ENCODE measurements at places on chromosomes 13 and 19.

- DNase-seq = peak; percentile 25
Measured at GRCh38 chr13:110130431-110130830, 176.5 kb downstream of the COL4A1 start.

GRCh38 chr13:111395511-111396393, 75.3 kb downstream of the TEX29 start:
- DNase-seq = no peak

DNA sequence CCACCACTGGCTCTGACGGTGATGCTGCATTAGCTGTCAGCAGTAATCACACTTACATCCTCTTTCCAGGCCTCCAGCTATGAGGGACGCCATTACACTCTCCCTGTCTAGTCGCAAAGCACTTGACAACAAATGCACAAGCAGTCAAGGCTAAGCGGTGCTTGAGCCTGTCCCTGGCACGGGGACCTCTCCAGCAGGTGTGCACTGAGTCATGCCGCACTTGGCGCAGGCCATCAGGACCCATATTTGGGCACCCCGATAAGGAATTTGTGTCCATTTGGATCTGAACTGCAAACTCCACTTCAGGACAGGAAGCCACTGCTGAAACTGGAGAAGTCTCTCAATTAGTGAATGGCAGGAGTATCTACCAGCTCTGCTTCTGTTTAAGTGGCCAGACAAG, 301.9 kb upstream of the OBI1 start:
- DNase-seq = no peak

GRCh38 chr13:101454767-101455166, 2.3 kb downstream of the ITGBL1 start:
- no peak for DNase-seq

- peak; percentile 93 for DNase-seq
Measured at GRCh38 chr19:16076154-16076957, at the start of gene TPM4. TSS of gene TPM4 (plus strand) at chr19:16076495. CDS start at chr19:16076566, 71 bp downstream.

GRCh38 chr13:39729156-39729555, 73.7 kb downstream of the COG6 start:
- DNase-seq = no peak

GRCh38 chr19:19758164-19758563, 25.3 kb upstream of the ZNF14 start:
- no peak for DNase-seq

DNA sequence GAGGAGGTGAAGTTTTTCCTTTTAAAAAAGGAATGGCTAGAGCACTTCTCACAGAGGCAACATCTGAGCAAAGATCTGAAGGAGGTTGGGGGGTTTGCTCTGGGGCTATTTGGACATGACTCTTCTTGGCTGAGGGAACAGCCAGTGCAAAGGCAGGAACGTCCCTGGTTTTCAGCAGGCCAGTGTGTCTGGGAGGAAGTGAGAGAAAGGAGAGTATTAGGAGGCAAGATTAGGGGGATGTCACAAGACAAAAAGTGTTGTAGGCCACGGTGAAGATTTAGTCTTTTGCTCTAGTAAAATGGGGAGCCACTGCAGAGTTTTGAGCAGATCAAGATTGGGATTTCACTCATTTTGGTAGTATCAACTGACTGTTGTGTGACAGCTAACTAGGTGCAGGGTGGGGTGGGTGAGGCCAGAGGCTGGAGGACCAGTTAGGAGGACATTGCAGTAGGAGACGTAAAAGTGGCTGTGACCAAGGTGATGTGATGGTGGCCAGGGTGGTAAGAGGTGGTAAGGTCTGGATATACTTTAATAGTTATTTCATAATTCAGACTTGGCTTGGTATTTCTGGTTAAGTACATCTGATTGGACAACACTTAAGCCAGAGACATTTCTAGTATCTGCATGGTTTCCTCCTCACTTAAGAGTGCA, 40.6 kb downstream of the WDFY2 start:
- no peak for DNase-seq

GRCh38 chr13:85461621-85462020, 337.6 kb downstream of the SLITRK6 start:
- DNase-seq = no peak

DNA sequence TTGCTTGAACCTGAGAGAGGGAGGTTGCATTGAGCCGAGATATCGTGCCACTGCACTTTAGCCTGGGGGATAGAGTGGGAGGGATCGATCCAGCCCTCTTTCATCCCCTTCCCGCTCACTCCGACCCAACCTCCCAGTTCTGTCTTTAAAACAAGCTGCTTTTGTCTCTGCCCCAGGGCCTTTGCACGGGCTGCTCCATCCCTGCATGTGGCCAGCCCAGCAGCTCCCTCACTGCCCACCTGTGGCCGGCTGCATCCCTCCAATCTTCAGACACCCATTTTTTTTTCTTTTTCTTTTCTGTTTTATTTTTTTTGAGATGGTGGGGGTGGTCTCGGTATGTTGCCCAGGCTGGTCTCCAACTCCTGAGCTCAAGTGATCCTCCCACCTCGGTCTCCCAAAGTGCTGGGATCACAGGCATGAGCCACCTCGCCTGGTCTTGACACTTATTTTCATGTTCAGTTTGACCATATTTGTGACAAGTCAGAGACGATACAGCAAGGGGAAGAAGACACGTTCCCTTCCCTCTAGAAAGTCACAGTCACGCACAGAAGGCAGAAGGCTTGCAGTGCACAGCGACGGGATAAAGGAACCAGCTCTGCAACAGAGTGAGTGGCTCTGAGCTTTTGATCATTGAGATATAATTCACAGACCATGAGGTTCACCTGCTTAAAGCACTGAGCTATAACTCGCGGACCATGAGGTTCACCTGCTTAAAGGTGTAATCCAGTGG, 31.8 kb downstream of the EFNA2 start:
- no peak for DNase-seq

GRCh38 chr13:59399513-59399912, 764.2 kb downstream of the DIAPH3 start:
- DNase-seq = no peak

DNA sequence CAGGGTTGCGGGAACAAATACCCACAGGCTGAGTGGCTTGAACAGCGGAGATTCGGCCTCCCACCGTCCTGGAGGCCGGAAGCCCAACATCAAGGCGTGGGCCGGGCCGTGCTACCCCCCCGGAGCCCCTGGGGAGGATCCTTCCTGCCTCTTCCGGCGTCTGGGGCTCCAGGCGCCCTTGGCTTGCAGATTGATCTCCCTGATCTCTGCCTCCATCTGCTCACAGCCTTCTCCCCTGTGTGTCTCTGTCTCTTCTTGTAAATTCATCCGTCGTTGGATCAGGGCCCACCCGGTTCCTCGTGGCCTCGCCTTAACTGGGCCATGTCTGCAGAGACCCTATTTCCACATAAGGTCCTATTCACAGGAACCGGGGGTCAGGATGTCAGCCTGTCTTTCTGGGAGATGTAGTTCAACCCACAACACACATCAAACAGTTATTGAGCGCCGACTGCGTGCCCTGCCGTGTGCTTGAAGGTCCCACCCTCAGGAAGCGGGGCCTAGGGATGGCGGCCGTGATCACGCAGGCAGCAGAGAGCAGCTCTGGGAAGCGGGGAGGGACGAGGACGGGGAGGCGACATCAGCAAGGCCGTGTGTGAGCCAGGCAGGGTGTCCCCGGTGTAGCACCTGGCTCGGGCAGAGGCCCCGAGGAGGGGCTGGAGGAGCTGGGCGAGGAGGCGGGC, 21.3 kb downstream of the HCN2 start:
- DNase-seq = no peak

DNA sequence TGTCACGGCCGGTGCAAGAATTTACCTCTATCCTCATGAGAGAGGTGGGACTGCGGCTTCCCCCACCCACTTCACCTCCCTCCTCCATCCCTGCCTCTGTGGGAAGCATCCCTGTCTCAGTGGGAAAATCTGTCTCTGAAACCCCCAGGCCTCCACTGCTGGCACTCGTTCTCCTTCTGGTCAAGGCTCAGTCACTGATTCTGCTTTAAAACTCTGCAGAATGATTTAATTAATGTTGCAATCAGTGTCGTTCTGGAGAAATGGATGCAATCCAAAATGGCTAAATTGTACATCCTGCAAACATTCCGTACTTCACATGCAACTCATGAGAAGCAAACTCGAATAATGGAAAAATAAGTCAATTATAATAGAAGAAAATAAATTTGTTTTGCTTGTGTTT, 5.6 kb downstream of the RASL11A start:
- no peak for DNase-seq

DNA sequence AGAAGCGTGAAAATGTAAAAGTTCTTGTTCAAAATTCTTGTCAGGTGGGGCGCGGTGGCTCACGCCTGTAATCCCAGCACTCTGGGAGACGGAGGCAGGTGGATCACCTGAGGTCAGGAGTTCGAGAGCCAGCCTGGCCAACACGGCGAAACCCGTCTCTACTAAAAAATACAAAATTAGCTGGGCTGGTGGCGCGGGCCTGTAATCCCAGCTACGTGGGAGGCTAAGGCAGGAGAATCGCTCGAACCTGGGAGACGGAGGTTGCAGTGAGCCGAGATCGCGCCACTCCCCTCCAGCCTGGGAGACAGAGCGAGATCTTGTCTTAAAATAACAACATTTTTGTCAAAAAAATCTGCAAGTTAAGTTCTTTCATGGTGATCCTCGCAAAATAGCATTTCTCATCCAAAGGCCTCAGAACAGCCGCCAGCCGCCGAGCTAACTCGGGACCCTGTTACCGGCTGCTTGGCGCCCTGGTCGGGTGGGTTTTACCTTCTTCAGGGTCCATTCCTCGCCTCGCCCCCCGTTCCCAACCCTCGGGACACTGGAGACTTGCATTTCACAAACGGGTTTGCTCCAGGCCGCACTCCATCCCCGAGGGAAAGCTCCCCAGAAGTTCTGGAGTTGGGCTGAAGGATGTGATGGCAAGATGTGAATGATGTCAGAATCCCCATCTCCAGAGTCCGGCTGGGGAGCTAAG, 1.6 kb downstream of the LATS2 start:
- no peak for DNase-seq

GRCh38 chr19:50632151-50632835, 7.4 kb downstream of the SYT3 start:
- DNase-seq = no peak

DNA sequence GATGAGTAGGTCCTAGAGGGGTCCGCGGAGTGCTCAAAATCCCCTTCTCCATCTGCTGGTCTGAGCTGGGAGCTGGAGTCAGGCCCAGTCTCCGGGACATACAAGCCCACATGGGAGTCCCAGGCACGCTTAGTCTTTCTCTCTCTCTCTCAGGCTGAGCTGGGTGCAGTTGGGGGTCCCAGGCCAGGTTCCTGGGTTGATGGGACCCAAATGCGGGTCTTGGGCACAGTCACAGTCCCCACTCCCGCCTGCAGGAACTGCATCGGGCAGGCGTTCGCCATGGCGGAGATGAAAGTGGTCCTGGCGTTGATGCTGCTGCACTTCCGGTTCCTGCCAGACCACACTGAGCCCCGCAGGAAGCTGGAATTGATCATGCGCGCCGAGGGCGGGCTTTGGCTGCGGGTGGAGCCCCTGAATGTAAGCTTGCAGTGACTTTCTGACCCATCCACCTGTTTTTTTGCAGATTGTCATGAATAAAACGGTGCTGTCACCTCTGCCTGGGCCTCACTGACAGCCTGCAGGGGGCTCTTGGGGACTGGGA, 23.8 kb downstream of the CYP4F12 start:
- DNase-seq = no peak

GRCh38 chr19:2992958-2993357, 15.6 kb downstream of the TLE6 start:
- no peak for DNase-seq

DNA sequence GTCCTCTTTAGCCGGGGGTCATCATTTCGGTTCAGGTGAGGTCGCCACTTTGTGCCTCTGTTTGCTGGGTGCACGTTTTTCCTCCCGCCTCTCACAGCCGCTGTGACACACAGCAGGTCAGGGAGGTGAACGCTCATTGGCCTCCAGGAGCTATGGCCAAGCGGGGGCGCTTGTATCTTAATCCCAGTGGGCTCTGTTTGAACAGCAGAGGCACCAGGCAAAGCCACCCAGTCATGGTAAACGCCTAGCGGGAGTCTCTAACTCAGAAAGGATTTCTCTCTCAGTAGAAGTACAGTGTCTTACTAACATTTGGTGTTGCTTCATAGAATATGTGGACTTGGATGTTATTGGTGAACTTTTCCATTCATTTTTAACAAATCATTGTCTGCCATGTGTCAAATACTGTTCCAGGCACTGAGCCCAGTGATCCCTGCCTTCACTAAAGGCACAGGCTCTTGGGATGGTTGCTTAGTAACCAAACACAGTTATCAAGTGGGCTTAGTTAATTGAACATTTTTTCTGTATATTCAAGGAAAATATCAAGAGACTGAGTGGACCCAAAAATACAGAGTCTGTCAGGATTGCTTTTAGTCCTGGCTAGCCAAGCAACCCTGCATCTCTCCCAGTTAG, 186.7 kb downstream of the STK24 start:
- DNase-seq = no peak

- no peak for DNase-seq
Measured at GRCh38 chr13:66532146-66532545, 698.0 kb downstream of the PCDH9 start.

GRCh38 chr13:38166116-38166515, 183.5 kb upstream of the UFM1 start:
- DNase-seq = no peak

GRCh38 chr19:1279782-1280341, 4.5 kb downstream of the FAM174C start:
- peak; percentile 83 for DNase-seq

Measured in natural killer cell treated with Interleukin-12 subunit alpha and Interleukin-12 subunit beta and Interleukin-15 and Interleukin-18, amount 100 ng/mL, for 72 hours (primary cell).